AG04450 (cell line): ENCODE measurements at places on chromosomes 7 and 10. TPM values are rescaled to one million over a fixed set of nuclear protein-coding genes. Genes with fewer than 3 reads are reported as not detected.

The EBLN1 gene
- not detected in 2 replicates for polyA plus RNA-seq

The PRXL2A gene
- polyA plus RNA-seq: 3.9 and 5.2 TPM in 2 replicates

The OPALIN gene
- not detected in 2 replicates for polyA plus RNA-seq

The PIK3CG gene
- polyA plus RNA-seq: 0.02 and 0.14 TPM in 2 replicates

The SVIL gene
- polyA plus RNA-seq: 47.9 and 48.4 TPM in 2 replicates

The STEAP2 gene
- 5.4 and 6.4 TPM in 2 replicates for polyA plus RNA-seq

The C10orf67 gene
- 0.10 and 0.14 TPM in 2 replicates for polyA plus RNA-seq

The ICA1 gene
- not detected in 2 replicates for polyA plus RNA-seq

The GIMAP4 gene
- polyA plus RNA-seq: not detected in 2 replicates

The AS3MT gene
- 4.0 and 6.7 TPM in 2 replicates for polyA plus RNA-seq

The FAM25A gene
- not detected in 2 replicates for polyA plus RNA-seq

- DNase-seq: no peak
These were observed 595 bp upstream of the SUMF2 start for GRCh38 chr7:56063500-56063881.

DNA sequence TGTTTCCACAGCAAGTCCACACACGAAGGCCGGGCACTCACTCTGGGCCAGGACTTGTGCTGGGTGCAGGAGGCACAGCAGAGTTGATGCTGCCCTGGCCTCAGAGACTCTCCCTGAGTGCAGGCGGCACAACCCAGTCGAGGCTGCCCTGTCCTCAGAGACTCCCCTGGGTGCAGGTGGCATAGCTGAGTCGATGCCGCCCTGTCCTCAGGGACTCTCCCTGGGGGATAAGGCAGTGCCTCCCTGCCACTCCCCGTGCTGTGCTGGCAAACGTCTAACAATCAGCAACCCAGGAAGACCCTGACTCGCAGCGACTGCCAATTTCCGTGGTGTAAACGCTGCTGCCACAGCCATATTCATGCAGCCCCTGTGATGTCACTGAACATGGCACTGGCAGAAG, 93.1 kb downstream of the PDGFA start:
- no peak for DNase-seq

DNA sequence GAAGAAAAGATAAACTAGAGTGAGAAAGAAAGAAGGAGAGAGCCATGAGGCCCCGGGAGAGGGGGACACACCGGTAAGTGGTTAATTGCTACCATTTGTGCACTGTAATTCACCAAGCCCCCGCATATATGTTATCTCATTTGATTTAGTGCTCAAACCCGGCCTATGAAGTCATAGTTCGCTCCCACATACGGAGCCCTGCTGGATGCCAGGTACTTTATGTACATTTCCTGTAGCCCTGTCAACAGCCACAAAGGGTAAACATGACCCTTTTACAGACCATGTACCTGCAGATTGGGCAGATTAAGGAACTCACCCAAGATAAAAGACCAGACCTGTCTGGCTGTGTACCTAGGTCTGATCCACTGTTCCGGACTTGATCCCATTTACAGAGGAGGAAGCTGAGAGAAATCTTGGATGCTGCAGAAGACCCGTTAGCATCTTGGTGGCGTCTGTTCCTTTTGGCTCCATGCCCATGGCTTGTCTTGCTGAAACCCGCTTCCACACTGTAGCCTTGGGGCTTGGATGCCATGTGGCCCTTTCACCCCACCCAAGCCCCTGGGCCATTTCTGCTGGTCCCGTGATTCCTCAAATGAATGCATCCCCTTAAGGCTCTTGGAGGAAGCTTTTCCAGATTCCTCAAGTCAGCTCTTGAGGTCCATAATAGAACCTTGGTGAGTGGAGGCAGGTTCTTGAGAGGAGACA, 32.3 kb downstream of the FAM241B start:
- DNase-seq: no peak

DNA sequence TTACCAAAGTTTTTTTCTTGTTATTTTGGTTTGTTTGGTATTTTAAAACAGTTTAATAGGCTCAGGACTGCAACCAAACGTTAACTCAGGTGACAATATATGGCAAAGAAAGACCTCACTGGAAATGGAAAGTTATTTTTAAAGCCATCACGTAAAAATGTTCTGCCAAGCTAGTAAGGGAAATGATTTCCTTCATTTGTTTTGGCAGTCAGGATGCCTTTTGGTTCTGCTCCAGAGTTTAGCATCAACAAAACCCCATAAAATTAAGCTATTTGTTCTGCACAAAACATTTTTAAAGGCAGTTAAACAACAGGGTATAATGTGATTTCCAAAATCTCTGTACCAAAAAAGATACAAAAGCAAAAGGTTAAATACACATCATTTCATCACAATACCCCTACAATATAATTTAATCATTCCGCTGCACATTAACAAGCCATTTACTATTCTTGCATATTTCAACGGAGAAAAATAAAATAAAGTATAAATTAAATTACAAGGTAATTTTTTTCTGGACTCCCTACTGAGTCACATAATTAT, 172.4 kb downstream of the SEMA3E start:
- DNase-seq: no peak

DNA sequence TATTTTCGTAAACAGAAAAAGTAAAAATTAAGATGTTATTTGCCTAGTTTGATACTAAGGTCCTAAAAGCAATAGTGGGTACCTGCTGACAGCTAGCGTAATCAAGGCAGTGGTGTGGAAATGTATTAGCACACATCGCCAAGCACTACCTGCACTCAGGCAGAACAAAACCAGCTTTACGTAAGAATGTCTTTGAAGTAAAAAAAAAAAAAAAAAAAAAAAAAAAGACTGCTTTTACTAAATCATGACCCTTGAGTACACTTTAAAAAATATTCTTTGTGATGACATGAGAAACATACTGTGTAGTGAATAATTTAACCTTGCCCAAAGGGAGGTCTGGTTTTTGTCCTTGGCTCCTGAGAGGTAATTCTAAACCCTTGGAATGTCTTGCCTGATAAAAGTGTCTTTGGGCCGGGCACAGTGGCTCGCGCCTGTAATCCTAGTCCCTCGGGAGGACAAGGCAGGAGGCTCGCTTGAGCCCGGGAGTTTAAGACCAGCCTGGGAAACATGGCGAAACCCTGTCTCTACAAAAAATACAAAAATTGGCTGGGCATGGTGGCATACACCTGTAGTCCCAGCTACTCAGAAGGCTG, 12.7 kb downstream of the XRCC2 start:
- no peak for DNase-seq

GRCh38 chr7:36190447-36191291, 37.6 kb downstream of the EEPD1 start:
- no peak for DNase-seq

DNA sequence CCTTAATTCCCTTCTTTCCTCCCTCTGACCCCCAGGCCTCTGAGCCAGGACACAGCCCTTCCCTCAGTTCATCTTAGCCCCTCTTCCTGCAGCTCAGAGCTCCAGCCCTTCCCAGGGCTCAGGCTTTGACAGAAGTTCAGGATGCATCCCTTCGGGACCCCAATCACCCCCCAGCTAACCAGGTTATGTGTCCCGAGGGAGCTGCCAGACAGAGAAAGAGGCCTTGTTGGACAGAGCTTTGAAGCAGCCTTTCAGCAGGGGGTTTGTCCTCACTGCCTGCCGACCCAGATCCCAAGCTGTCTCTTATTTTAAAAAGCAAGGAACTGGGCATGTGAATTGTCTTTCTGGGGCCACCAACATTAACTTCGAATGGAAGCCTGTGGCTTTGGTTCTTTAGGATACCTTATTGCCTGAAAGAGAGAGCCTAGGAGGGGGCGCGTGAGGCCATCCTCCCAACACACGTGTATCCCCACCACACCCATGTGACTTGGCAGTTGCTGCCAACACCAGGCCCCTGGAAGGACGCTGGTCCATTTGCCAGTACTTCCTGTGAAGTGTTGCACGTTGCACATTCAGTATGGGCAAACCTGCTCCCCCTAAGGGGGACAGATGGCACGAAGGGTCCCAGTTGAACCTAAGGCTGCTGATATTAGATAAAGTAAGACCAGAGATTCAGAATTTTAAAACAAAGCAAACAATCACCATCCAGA, 858 bp downstream of the CCDC136 start:
- DNase-seq: no peak

DNA sequence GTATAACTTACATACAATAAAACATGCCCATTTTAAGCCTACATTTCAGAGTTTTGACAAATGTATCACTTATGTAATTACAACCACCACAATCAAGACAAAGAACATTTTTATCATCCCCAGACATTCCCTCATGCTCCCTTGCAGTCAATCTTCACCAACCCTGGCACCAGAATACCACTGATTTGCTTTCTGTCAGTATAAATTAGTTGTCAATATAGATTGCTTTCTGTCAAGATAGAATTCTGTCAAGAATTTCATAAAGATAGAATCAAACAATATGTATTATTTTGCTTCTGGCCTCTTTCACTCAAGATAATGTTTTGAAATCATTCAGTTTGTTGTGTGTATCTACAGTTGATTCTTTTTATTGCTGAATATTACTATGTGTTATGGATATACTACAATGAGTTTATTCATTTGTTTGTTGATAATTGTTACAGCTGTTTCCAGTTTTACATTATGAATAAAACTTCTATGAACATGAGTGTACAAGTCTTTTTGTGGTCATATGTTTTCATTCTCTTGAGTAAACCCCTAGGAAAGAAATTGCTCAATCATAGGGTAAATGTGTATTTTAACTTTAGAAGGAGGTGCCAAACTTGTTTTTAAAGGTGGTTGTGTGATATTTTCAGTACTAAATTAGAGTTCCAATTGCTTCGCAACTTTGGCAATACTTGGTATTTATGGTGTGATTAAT, 56.9 kb downstream of the IFIT5 start:
- no peak for DNase-seq

GRCh38 chr7:114930107-114930661, 8.3 kb downstream of the MDFIC start:
- DNase-seq: no peak

DNA sequence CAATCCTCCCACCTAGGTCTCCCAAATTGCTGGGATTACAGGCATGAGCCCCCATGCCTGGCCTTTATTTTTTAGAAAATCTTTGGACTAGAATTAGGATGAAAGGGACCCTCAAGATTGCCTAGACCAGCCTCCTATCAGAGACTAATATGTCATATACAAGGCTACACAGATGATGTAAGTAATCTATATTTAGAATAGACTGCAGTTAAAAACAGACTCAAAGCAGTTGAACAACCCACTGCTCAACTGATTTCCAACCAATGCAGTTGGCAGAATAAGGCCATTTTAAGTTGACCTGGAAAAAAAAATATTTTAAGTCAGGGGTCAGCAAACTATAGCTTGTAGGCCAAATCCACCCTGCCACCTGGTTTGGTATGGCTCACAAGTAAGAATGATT, 27.7 kb downstream of the PSPH start:
- no peak for DNase-seq

- no peak for DNase-seq
These were observed 21.1 kb downstream of the FAM53B start for GRCh38 chr10:124722798-124723783.

DNA sequence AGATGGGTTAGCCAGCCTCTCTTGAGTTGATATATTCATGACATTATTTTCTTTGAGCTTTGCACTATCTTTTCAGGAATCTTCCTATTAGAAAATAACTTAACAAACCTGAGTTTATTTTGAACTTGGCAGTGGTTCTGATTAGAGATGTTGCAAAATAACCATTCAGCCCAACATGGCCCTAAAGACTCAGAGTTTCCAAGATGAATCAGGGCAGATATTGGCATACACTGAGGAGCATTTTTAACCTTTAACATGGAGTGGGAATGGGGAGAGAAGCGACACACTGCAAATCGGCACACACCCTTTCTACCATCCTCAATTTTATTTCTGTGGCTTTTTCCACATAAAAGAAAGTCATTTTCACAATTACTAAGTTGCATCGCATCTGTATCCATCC, 190.8 kb downstream of the TRIL start:
- DNase-seq: no peak

GRCh38 chr10:21517134-21518031, 8.1 kb downstream of the SKIDA1 start:
- DNase-seq: no peak

DNA sequence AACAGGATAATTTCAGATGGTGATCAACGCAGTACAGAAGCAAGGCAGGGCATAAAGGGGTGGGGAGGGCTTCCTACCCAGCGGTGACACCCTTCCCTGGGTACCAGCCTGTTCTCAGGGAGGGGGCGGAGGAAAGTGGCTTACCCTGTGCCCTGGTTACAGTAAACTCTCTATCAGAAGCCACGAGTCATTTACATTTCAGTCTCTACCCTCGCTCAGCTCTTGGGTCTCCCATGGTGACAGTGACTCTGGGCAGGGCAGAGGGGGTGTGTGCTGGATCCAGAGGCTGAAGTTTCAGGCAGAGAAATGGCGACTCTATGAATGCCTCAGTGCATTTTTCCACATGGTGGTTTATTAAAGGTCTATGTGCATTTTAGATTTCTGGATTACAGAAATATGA, 107.0 kb downstream of the ADARB2 start:
- DNase-seq: no peak

- DNase-seq: peak; percentile 59
These were observed 1.7 kb downstream of the ABCC2 start for GRCh38 chr10:99784016-99784726.

DNA sequence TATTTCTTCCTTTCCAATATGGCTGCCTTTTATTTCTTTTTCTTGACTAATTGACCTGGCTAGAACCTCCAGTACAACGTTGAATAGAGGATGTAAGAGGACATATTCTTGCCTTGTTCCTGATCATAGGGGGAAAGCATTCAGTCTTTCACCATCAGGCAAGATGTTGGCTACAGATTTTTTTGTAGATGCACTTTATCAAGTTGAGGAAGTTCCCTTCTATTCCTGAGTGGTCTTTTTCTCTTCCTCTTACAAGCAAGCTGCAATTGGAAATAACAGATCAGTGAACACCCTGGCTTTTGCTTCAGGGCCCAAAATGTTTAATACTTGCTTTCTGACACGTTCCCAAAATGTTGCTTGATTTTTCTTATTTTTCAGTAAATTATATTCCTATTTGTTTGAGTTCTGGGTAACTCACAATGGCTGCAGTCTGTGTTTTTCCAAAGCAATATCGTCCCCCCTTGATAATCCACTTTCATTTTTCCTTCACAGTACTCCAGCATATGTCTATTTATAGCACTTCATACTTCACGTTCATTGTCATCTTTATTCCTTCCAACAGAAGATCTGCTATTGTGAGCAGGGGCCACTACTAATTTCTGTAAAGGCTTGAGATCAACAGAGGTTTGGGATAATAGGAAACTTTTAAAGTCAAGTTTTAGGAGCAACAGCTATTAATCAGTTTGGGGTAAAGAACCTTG, 11.7 kb downstream of the CPEB3 start:
- no peak for DNase-seq

- DNase-seq: no peak
These were observed 34.4 kb downstream of the VSTM4 start for GRCh38 chr10:49080965-49081364.

GRCh38 chr10:22244001-22244400, 26.2 kb upstream of the EBLN1 start:
- DNase-seq: no peak
